HAP-1 (cell line): ENCODE measurements at places on chromosomes 12 and 14.
A peak's percentile ranks its signal among the peaks of the same experiment; 100 is the strongest.

GRCh38 chr12:111103583-111103982, 183.2 kb upstream of the MYL2 start:
- DNase-seq = no peak

DNA sequence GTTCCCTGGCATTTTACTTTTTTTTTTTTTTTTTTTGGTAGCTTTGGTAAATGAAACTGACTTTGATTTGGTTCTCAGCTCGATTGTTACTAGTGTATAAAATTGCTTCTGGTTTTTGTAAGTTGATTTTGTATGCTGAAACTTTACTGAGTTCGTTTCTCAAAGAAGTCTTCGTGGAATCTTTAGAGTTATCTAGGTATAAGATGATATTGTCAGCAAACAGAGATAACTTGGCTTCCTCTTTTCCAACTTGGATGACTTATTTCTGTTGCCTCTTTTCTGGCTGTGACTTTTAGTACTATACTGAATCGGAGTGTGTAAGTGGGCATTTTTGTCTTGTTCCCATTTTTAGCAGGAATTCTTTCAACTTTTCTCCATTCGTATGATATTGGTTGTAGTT, 28.1 kb downstream of the USP15 start:
- no peak for DNase-seq

- DNase-seq = no peak
These were observed 3.5 kb downstream of the DEGS2 start for GRCh38 chr14:100155756-100156616.

DNA sequence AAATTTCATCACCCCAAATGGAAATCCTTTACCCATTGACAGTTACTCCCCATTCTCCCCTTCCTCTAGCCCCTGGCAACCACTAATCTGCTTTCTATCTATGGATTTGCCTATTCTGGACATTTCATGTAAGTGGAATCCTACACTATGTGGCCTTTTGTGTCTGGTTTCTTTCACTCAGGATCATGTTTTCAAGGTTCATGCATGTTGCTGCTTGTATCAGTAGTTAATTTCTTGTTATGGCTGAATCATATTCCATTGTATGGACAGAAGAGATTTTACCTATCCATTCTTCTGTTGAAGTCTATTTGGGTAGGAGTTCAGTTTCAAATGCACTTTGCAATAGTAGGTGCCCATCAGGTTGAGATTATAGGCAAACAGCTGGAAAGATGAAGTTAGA, 1.4 kb downstream of the RFC5 start:
- DNase-seq = no peak

- DNase-seq = peak; percentile 24
These were observed 1.1 kb downstream of the ANO6 start for GRCh38 chr12:45216983-45217485.

GRCh38 chr12:109134186-109134917, 18.0 kb downstream of the ACACB start:
- no peak for DNase-seq

DNA sequence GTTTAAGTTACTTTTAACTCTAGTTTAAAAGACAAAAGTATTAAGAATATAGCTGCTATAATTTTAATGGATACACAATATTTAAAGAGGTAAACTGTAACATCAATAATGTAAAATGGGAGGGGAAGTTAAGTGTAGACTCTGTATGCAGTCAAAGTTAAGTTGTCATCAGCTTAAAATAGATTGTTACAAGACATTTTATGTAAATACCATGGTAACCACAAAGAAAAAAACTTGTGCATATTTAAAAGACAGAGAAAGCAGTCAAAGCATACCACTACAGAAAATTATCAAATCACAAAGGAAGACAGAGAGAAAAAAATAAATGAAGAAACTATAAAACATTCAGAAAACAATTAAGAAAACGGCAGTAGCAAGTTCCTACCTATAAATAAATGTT, 73.3 kb downstream of the CEP128 start:
- no peak for DNase-seq

- no peak for DNase-seq
These were observed 193.0 kb upstream of the BTG1 start for GRCh38 chr12:92338671-92339070.

DNA sequence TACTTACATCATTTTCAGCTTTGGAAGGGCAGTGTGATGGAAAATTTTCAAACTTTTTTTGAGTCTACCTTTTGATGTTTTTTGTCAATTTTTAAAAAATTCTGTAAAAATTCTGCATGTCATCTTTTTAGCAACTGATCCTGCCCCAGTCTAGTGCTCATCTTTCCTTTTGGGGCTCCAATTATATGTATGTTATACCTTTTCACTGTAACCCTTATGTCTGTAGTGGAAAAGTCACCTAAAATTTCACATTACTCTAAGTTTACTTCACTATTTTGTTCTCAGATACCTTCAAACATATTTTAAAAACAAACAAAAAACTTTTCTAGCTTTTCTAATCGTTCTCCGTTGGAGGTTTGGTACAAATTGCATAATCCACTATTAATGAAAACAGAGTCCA, 32.5 kb upstream of the MYRFL start:
- no peak for DNase-seq

- no peak for DNase-seq
These were observed at the start of gene ANO2 for GRCh38 chr12:5945071-5946008. Gene ANO2 (minus strand): TSS chr12:5945259. CDS start chr12:5945217, 42 bp downstream.

GRCh38 chr12:14086838-14087237, 105.4 kb upstream of the GRIN2B start:
- DNase-seq = no peak

GRCh38 chr12:4393211-4393610, 13.7 kb upstream of the FGF23 start:
- DNase-seq = no peak

DNA sequence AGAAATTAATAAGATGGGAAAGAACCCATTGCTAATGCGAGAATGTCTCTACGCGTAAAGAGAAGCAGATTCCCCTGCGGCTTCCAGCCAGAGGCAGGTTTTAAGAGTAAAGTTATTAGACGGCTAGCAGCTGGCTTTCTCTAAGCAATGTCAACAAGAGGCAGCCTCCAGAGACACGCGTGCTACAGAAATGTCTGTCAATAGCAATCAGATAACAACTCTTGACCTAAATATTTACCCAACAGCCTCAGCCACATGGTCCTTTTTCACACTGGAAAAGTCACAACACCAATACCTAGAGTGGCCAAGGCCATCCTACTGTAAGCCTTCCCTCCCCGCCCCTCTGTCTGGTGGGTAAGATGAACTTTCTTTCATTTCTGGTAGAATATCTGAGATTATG, 146.0 kb upstream of the SFSWAP start:
- no peak for DNase-seq

- no peak for DNase-seq
These were observed 4.8 kb downstream of the TGFB3 start for GRCh38 chr14:75976826-75977581.

DNA sequence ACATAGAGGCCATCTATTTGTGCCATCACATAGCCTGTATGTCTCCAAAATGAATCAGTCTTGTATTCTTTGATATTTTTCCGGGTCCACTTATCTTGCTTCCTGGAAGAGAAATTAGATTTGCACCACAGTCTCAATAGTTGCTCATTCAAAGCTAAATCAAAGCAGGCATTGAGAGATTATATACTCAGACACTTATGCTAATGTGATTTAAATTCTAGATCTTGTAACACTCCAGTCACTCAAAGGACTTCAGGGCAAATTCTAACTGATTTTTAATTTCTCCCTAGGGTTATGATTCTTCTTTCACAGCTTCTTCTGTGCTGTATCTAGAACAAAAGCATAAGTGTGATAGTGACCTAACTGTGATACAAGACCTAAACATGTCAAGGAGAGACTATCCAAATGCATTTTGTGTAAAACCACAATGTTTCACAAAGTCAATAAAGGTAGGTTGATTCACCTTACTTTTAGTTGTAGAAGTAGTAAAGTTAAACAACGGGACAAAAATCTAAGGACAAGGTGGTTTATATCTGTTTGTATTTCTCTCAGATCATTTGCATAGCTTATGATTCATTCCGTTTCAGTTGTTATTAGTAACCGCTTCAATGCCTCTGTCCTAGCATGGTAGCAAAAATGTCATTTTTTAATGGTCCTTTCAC, 26.8 kb downstream of the PLBD1 start:
- DNase-seq = no peak

DNA sequence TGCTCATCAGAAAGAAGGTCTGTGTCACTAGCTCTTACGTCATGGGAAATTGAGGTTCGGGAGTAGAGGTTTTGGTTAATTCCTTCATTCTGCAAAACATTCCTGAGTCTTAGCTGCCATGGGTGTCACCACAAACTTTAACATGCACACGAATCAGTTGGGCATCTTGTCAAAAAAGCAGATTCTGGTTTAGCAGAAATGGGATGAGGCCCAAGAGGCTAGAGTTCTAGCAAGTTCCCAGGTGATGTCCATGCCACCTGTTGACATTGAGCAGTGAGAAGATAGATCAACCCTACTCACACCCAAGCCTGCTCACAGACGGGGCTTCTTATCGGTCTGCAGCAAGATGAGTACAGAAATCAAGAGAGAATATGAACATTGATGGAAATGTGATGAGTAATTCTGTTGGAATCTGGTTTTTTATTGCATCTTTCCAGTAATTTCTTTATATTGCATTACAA, 11.7 kb upstream of the RIN3 start:
- no peak for DNase-seq

GRCh38 chr12:129373746-129374145, 520.5 kb downstream of the GLT1D1 start:
- DNase-seq = no peak

- DNase-seq = no peak
These were observed 43.4 kb downstream of the ELK3 start for GRCh38 chr12:96237465-96238077.

DNA sequence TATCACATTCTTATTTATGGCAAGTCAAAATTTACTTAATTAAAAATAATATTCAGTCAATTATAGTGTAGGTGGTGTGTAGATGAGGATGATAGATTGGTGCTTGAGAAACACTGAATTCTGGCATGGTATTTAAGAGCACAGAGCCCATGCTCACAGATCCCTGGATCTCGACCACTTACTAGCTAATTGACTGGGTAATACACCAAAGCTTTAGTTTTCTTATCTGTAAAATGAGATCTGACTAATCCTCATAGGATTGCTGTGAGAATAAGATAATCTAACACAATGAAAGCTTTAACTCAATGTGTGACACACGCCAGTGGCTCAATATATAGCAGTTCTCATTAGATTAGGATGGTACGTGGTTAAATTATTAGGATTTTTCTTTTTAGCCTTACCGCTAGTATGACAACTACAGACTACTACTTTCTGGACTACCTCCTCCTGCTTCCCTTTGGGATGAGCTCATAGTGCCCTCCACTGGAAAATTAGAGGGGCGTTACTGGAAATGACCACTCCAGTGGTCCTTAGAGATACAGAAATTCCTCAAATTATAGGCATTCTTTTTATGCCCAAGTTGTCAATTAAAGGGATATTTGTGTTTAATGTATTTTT, 482.8 kb upstream of the TBX3 start:
- DNase-seq = no peak

DNA sequence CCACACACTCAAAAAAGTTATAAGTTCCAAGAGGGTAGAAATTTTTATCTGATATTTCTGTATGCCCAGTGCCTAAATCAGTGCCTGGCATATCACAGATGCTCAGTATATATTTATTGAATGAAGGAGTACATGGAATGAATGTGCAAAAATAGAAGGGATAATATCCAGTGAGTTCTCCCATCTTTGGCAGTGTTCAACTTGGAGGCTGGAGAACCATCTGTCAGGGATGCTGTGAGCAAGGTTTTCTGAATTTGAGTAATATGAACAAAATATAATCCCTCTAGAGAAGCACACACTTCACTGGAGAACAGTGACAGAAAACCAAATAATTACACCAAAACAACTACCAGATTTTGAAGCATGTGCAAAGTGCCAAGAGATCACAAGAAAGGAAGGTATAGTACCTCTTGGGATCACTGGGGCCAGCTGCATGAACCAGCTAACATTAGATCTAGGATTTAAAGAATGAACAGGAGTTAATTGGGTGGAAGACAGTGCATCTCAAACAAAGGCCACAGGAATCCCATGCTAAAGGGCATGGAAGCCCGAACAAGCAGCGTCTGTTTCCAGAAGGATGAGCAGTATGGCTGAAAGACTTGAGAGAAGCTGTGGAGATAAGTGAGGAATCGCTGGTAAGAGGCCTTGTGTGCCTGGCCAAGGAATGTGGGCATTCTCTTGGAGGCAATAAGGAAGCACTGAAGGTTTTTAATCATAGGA, 11.5 kb downstream of the SLC8A3 start:
- DNase-seq = no peak

DNA sequence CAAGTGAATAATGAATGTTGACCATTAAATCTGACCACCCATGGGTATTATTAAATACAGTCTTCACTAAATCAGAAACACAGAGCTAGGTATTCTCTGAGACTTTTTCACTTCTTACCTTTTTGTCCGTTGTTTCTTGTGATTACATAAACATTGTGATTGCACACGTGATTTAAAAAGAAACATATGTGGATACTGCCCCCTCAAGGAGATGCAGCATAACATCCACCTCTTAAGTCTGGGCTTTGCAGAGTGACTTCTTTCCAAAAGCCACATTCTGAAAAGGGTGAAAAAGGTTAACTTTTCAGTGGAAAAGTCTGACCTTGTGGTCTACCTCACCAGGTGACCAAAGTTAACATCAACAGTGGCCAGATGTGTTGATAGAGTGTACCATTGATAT, 185.5 kb upstream of the FAR2 start:
- no peak for DNase-seq

- DNase-seq = peak; percentile 74
These were observed at the start of gene PDE3A for GRCh38 chr12:20368114-20368650. Gene PDE3A (plus strand): TSS chr12:20368537. CDS start chr12:20369285, 748 bp downstream.

DNA sequence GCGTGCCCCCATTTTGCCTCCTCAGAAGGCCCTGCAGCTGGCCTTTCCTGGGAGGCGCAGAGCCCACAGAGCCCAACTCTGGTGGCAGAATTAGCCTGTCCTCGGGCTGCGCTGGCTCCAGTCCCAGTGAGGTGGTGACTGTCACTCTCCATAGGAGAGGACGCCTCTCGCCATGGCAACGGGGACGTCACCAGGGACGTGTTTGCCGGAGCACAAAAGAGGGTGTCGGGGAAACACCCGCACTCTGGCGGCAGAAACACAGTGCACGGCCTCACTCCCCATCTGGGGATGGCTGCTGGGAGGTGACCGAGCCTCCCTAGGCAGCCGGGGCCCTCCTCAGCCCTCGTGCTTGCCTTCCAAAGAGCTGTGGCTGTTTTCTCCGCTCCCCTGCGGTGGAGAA, 50.2 kb upstream of the NCOR2 start:
- no peak for DNase-seq

- DNase-seq = no peak
These were observed 68.6 kb downstream of the C12orf50 start for GRCh38 chr12:87960566-87960965.

GRCh38 chr14:92729634-92730358, 18.6 kb downstream of the LGMN start:
- DNase-seq = no peak
